Jurkat, Clone E6-1 (cell line): ENCODE measurements at places on chromosomes 4 and X.

GRCh38 chr4:7096236-7096635 is 28.4 kb upstream of the GRPEL1 start:
- no peak for DNase-seq

- no peak for DNase-seq
Observed at GRCh38 chr4:159177265-159178150, 74.6 kb downstream of the RAPGEF2 start.

GRCh38 chr4:67554096-67554495 is 4.4 kb upstream of the STAP1 start:
- no peak for DNase-seq

DNA sequence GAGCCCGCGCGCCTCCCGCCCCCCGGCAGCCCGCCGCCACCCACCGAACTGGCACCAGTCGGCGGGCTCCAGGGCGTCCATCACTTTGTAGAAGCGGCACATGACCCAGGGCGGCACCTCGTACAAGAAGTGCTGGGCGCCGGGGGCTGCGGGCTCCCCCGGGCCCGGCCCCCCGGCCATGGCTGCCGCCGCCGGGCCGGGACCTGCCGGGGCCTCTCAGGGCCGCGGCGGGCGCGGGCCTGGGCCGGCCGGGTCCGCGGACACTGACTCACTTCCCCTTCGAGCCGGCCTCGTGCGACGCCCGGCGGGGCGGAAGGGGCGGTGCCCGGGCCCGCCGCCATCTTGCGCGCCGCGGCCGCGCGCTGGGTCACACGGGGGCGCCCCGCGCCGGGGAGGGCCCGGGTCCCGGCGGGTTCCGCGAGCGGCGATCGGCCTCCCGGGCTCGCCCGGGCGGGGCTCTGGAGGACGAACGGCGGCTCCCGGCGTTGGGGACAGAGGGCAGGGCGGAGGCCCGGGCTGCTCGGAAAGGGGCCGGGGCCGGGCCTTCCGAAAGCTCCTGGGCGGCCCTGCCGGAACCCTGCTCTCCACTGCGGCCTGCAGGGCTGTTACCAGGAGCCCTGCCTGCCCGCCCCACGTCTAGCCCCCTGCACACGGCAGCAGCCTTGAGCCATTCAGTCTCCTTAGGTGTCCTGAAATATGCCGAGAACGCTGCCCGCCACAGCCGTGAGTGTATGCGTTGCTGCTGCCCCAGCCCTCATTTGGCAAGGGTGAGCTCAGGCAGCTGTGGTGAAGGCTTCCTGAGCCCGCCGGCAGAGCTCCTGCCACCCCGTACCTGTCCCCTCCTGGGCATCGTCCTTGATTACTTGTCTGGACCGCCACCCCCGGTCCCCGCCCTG is at the start of gene IRAK1:
Gene IRAK1 (minus strand): TSS at position 270 of the 896 bp plus-strand sequence. CDS start 90 bp downstream, at position 180.
- DNase-seq: no peak

DNA sequence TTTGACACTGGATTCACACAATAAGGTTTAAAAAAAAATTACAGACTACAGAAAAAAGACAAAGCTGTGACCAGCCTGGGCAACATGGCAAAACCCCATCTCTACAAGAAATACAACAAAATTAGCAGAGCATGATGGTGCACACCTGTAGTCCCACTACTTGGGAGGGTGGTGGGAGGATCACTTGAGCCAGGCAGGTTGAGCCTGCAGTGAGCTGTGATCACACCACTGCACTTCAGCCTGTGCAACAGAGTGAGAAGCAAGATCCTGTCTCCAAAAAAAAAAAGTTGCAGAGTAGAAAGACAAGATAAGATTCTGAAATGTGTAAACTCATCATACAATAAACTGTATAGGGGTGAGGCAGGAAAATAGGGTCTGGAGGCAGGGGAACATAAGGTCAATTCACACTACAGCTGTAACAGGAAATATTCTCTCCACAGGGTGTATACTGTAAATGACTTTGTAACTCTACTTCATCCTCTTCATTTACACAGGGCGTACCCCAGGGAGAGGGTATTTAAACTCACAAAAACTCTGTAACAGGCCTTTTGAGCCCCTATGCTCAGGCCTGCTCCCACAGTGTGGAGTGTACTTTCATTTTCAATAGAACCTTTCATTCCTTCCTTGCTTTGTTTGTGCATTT is 112.6 kb upstream of the MAPK10 start:
- DNase-seq: no peak

DNA sequence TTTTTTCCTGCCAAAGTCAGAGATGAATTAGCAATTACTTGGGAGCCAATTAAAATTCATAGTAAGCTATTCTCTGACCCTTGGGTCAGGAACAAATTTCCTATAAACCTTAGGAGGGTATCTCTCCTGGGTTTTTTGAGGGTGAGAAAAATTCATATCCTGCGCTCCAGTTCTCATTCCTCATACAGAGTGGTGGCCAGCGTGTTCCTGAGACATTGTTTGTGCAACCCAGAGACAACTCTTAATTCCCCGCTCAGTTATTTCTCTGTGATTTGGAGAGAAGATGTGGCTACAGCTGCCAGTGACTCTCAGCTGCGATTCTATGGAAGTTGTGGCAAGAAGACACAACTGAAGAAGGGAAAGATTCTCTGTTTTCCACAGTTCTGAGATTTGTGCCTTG is 37.9 kb upstream of the CBR4 start:
- no peak for DNase-seq

GRCh38 chr4:73816814-73817213 is 19.7 kb upstream of the CXCL6 start:
- no peak for DNase-seq

DNA sequence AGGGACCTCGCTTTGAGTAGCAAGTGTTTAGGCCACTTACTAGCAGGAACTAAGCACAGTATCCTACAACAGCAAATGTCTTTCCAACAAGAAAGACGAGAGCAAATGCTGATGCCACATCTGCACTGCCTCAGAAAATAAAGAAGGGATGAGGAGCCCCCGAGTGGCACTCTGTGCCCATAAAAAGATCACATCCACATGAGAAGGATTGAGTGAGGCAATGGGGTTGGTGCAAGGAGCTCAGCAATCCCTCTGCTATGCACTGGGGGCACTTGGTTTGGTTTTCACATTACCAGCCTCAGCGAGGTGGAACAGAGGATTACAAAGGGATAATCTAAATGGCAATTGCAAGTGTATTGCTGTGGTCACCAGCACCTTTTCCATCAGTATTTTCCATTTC is 252.8 kb upstream of the SLC7A11 start:
- DNase-seq: peak; percentile 69

DNA sequence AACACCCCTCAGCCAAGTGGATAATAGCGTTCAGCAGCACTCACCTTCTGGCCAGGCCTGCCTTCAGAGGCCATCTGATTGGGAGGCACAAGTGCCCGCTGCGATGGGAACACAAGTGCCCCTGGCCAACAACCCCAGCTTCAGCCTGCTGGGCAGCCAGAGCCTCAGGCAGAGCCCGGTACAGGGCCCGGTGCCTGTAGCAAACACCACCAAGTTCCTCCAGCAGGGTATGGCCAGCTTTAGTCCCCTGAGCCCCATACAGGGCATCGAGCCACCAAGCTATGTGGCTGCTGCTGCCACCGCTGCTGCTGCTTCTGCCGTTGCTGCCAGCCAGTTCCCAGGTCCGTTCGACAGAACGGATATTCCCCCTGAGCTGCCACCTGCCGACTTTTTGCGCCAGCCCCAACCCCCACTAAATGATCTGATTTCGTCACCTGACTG is 55.9 kb upstream of the MTM1 start:
- DNase-seq: no peak
